ENCODE measurements at places on chromosomes 2 and 18.

DNA sequence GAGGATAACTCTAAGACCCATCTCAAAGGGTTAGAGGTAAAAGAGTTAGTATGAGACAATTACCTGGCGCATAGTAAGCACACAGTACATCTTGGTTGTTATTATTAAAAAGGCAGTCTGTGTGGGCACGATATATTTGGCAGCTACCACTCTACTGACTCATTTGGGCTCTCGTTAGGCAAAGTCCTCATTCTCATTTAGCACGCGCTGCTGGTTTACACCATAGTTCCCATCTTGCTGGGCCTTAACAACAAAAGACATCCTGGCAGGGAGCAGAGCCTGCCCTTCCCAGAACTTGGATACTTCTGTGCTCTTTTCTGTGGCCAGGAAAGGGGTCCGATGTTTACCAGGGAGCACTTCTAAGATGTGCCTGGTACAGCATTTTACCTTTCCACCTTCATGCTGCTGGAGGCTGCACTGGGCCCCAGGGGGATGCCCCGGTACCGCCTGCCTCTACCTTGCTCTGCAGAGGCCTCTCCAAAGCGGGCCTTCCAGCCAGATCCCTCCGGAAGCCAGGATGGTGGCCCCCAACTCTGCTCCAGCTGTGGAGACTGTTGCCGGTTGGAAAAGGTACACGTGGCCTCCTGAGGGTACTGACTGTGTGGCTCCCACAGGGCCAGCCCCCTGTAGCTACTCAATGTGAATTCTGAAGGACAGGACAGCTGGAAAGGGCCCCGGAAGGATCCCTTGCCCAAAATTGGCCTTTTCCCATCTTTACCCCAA, 15.0 kb downstream of the GLI2 start:
- DNase-seq, result no peak

DNA sequence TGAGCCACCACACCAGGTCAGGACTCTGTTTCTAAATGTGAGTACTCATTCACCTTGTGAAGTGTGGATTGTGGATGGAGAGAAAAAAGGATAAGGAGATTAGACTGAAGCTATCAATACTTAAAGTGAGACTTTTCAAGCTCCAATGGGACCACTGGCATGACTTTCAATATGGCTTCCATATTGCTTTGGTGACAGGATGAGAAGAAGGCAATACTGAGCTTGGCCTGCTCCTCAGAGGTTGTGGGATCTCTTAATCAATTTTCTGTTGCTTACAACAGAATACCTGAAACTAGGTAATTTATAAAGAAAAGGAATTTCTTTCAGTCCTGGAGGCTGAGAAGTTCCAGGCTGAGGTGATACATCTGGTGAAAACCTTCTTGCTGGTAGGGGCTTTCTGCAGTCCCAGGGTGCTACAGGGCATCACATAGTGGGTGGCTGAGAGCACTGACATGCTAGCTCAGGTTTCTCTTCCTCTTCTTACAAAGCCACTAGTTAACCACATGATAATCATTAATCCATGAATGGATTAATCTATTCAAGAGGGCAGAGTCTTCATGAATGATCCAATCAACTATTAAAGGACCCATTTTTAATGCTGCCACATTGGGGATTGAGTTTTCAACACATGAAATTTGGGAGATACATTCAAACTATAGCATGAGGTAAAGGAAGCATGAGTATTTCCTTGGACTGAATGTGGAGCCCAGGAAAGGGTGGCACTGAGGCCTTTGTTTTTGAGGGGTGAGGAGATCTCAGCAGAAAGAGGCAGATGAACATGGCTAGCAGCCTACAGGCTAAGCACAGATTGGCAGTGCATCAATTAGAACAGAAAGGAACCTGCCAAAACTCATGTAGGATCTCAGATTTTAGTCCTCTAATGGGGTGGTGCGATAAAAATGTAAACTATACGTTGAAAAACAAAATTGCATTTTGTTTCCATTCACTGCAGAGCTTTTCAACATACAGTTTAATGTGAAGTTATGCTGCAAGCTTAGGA, 274.5 kb downstream of the PIK3C3 start:
- DNase-seq, result no peak

GRCh38 chr2:169819106-169819505, 5.6 kb downstream of the METTL5 start:
- no peak for DNase-seq

- no peak for DNase-seq
These were observed 22.7 kb upstream of the NFATC1 start for GRCh38 chr18:79372991-79373390.

DNA sequence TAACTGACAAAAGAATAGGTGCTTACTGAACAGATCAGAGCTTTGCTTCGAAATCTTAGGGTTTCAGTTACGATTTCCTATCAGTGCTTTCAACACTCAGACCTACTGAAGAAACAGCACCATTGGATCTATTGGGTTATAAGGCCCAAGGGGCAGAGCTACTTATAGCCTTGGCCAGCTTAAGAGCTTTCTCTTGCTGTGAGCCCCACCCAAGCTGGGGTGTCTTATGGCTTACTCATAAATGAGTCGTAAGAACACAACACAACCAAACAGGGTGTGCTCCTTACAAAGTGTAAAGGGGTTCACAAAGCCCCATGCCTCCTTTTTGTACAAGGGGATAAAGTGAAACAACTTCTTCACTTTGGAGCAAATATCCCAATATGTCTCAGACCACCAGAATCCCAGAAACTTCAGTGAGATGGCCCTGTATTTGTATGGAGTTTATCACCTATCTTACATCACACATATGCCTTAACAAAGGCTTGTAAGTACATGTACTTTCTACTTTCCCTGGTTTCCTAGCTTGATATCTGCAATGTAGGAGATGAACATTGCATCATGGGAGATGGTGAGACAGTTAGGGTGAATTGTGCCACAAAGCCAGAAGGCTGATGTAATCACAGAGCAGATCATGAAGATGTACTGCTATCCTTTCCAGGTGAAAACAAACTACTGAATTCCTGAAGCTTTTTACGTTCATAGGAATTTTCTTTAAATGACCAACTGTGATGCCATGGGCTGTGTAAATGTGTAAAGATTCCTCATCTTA, 115.5 kb upstream of the GLI2 start:
- no peak for DNase-seq

DNA sequence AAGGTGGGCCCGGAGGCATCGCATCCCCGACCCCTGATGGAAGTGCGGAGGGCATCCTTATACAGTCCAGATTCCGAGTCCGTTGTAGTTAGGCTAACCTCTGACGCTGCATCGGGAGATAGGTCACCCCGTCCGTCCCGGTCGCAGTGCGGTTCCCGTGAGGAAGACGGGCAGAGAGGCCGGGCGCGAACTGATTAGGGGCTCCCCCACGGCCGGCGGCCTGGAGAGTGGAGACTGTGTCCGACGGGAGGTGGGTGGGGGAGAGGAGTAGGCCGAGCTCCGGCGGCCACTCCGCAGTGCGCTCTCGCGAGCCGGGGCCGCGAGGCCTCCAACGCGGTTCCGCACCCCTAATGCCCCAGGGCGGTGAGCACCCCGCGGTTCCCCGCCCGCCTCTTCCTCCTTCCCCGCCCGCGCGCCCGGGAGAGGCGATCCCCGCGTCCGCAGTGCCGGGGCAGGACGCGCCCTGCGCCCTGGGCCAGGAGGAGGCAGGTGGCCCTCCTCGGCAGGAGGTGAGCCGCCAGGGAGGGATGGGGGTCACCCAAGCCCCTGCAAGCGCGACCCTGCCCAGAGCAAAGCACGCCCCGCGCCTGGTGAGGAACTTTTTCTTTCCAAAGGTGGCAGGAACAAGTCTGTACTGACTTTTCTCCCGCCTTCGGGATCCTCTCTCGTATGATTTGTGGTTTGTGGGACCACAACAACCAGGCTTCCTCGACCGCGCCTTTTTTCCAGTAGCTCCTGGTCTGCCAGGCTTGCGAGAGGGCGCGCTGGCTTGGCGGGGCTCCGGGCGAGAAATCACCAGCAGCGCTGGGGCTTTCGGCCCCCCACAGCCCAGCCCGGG, 1.4 kb upstream of the SP5 start:
- DNase-seq, result peak; percentile 22

DNA sequence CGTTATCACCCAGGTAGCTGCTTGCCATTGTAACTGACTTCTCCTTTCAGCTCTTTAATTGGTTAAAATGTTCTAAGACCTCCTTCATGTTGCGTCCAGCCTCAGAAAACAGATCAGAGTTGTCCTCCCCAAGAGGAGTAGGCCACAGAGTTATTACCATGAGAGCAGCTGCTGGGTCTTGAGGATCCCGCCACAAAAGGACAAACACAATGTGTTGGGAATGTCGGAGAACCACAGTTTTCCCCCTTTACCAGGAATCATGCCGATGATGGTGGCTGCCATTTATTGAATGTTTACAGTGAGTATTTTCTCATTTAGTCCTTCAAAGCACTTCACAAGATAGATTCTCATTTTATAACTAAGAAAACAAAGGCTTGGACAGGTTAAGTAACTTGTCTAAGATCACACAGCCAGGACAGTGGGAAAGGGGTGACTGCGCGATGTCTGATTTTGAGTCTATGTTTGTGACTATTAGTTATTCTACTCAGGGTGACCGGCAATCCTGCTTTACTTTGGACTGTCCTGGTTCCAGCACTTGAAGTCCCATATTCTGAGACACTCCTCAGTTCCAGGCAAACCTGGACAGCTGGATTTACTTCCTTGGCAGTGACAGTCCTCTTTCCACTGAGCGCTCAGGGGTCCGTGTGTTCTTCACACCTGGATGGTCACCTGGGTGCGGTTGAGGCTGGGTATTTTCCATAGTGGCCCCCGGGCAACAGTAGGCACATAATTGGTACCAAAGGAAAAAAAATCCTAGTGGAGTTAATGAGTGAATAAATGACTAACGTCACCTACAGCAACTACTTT, 93.6 kb downstream of the LIPG start:
- DNase-seq, result no peak

DNA sequence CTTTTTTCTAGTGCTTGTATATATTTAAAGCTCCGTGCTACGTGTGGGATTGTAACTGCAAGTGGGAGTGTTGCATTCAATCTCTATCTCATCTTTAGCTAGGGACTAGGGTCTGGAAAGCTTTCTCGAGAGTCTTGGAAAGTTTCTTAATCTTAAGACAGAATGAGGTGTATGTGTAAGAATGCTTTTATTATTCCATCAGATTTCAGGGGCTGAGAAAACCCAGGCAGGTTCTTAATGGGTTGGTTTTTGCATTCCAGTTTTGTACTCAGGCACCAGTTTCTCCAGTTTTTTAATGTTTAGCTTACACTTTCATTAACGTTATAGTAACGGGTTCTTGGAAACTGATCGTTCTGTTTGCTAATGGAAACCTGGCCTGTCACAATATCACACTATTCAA, 20.3 kb downstream of the MRPL19 start:
- no peak for DNase-seq

DNA sequence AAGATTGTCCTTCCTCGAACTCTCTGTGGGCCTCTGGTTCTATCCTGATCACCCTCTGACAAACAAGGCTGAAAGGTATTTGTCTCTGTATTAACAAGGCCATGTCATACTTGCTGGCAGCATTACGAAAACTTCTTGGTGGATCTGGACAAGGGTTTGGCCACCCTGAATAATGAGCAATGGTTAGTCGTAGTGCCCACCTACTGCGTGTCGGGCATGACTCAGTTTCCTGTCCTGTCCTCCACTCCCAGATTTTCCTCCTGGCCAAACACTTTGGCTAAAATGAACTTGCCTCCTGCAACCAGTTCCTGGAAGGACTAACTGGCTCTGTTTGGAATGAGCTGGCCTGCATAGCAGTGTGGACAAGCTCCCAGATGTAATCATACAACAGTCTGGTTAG, 198.5 kb upstream of the SMIM21 start:
- no peak for DNase-seq

- DNase-seq, result peak; percentile 96
These were observed 50.2 kb upstream of the PLB1 start for GRCh38 chr2:28445448-28446258.

DNA sequence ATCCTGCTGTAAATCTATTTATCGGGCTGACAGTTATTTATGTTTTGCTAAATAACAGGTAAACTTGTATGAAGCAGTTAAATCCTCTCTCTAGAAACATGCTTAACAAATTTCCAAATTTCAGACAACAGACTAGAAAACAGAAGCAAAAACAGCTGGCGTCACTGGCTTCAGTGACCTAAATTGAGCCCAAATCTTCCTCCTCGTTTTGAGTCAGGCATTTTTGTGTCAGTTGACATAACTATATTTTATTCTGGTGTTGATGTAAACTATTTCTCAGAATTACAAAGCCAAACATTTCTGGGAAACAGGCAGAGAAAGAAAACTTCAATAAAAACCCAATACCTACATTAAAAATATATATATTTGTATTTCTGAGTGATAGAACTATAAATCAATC, 21.7 kb downstream of the RBMS1 start:
- no peak for DNase-seq

Data from suppressor macrophage treated with lipopolysaccharide for 1 hour (primary cell).